ENCODE measurements at places on chromosomes 4 and X.

DNA sequence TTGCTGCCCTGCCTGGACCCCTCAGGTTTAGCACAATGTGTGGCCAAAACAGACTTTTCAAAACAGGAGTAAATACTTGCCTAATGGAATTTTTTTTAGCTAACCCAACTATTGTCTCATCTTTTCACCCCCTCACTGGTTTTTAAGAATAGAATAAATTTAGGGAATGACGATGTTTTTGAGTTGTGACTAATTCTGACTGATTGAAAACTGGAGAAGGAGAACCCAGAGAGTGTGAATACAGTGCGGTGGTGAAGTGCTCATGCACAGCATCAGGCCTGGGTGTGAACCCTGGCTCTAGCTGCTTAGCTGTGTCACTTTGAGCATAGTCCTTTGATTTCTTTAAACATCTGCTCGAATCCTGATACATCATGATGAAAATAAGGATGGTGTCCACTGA lies 10.5 kb downstream of the ANTXR2 start:
- no peak for DNase-seq

GRCh38 chrX:122269243-122269781 lies 914.8 kb upstream of the GRIA3 start:
- DNase-seq = no peak

DNA sequence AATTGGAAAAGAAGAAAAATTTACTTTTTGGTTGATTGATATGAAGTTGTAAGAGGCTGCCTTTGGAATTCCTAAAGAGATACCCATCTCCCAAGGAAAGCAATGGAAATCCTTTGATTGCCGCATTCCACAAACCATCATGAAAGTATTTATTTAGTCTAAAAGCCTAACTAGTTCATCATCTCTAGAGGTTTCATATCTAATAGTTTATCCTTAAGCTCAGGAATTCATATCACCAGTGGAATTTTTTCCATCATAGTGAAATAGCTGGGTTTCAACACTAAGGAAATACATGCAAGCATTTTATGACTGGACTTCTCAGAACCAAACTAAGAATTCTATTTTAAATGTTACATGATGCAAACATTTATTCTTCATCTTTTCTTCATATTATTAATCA lies 144.9 kb downstream of the FBXO8 start:
- no peak for DNase-seq

DNA sequence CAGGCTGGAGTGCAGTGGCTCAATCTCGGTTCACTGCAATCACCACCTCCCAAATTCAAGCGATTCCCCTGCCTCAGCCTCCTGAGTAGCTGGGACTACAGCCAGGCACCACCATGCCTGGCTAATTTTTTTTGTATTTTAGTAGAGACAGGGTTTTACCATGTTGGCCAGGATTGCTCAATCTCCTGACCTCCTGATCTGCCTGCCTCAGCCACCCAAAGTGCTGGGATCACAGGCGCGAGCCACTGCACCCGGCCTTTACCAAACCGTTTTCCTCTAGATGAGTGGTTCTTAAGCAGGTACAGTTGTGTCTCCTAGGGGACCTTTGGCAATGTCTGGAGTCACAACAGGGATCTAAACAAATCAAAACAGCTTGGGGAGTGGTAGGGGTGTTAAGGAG lies 11.6 kb downstream of the AMELX start:
- no peak for DNase-seq

DNA sequence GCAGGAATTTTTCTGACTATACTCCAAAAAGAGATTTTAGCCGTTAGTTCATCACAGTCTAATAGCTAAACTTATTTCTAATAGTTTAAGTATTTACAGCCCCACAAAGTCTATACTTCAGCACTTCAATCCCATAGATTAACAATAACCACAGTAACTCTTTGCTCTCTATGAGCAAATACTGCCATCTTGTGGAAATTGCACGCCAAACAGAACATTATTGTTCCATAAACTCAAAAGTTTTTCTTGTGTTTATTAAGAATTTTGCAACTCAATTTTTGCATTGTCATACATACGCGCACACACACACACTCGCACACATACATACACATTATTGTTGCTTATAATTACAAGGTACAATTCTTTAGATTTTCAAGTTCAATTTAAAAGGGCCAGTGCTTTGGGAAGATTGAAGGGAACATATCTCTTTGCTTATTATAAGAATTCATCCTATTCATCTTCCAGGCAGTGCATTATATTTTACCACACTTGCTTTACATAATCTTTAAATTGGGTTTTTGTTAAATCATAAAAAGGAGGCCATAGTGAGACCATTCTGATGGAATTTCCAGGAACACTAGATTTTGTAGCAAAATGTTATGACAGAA lies 63.8 kb upstream of the ATOH1 start:
- DNase-seq = no peak

GRCh38 chr4:133320576-133321170 lies 171.6 kb downstream of the PCDH10 start:
- no peak for DNase-seq

DNA sequence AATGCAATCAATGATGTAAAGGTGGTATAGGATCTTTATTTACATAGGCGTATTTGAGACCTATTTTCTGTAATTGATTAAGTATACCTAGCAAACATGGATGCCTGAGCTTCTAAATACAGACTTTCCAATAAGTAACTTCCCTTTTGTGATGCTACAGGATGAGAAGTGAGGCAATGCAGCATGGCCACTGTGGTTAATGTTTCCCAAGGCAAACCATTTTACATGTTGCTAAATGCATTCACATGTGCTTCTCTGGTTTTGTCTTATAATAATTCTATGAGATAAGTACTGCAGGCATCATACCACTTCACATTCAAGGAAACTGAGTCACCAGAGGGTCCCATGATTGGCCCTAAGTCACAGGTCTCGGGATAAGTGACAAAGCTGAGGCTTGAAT lies 35.7 kb upstream of the NKX3-2 start:
- DNase-seq = no peak

GRCh38 chr4:8517946-8518345 lies 62.2 kb upstream of the GPR78 start:
- no peak for DNase-seq

GRCh38 chr4:143083756-143084472 lies 100.8 kb upstream of the USP38 start:
- no peak for DNase-seq

All from activated naive CD8-positive, alpha-beta T cell treated with anti-CD3 and anti-CD28 coated beads for 36 hours (primary cell).